ENCODE measurements at places on chromosomes 1 and 21.

DNA sequence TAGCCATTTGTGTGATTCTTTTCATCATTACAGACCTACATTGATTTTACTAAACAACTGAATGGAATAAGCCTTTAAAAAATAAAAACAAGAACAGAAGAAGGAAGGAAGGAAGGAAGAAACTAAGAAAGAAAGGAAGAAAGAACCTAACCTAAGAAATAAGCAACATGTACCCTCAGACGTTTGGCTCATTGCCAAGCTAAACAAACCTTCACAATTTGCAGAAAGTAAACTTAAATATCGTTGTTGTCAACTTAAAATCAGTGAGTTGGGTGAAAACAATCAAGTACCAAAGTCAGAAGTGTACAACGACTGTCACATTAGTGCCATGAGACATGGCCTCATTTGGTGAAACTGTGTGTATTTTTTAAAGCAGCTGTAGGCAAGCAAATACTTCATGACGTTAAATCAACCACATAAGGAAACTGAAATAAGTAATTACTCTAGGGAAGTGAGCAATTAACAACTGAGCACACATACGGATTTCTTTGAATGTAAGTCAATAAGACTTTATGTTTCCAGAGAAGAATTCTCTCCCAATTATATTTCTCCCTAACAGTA is 313.1 kb upstream of the TMPRSS15 start:
- DNase-seq, result no peak

DNA sequence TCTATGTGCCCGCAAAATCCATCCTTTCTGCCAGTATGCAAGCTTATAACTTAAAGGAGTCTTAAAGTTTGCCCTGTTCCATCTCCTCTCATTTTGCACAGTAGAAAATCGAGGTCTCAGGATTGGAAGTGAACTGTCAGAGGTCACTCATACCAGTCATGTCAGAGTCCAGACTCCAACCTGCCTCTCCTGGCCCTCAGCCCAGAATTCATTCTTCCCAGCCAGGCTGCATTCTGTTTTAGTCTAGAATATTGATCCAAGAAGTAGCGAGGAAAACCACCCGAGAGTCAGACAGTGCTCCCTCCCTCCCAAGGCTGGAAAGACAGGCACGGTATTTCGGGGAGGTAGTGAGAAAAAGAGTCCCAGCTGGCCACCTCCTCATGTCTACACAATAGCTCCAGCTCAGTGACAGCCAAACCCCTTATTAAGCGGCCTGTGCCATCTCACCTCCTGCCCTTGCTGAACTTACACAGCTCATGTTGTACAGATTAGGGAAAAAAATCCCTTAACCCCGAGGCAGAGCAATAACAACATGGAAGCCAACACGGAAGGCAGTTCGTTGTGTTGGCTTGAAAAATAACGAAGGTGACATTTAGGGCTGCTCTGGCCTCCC is 89.4 kb downstream of the OMA1 start:
- no peak for DNase-seq

- no peak for DNase-seq
Measured at GRCh38 chr1:7491109-7491817, 279.8 kb upstream of the VAMP3 start.

GRCh38 chr1:21372383-21372782 is 67.6 kb upstream of the NBPF3 start:
- DNase-seq, result no peak

DNA sequence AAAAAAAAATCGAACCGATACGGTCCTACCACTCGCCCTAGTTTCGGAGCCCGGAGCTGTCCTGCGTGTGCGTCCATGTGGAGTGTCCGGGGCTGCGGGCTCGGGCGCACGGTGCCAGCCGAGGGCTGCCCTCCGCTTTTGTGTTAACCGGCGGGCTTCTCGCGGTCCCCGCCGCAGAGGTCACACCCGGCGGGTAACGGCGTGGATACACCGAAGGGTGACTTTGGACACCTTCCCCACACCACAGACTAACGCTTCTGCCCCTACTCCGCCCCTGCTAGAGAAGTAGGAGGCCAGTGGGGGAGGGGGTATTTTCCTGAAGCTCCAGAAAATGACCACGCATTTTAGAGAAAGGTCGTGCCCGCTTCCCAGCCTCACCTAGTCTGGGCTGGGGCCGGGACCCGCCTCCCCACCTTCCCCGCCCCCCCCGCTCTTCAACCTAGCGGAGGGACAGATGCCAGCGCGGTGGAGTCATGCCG is 609 bp upstream of the ATF3 start:
- no peak for DNase-seq

DNA sequence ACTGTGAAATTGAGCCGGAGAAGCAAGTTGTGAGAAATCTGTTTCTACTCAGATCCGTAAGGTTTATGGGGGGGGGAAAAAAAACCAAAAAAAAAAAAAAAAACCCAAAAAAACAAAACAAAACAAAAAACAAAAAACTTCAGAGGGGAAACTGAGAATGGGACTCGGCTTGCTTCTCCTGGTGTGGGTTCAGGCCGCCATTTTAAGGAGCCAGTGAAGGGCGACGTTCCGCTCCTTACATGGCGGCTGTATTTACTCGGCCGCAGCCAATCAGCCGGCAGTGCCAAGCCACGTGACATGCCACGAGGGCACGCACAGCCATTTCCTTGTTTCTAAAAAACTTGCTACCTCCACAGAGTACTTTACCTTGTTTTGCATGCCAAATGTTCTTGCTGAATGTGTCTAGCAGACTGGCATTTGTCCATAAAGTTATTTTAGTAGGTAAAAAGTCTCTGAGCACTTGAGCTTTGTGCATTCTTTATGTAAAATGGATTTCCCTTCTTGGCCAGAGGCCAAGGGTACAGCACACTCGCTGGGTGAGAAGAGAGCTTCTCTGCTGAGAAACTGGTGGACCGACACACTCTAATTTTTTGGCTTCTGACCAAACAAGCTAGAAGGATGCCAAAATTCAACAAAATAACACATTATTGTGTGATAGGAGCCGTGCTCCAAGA is 101.8 kb downstream of the NFIA start:
- no peak for DNase-seq

DNA sequence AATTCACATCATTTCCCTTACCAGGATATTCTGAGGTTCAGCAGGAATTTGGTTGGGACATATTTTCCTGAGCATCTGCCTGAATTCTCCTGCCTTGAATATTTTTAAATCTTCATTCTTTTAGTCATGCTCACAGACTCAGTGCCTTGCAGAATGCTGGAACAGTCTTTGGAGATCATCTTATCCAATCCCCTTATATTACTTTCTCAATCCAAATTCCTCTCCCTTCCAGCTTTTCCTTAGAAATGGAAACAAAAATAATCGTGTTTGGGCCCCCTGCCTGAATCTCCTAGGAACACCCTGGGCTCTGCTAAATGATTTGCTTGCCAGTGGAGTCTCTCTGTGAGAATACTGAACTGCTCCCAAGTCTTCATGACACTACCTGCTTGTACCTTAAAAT is 38.4 kb downstream of the LHX8 start:
- no peak for DNase-seq

DNA sequence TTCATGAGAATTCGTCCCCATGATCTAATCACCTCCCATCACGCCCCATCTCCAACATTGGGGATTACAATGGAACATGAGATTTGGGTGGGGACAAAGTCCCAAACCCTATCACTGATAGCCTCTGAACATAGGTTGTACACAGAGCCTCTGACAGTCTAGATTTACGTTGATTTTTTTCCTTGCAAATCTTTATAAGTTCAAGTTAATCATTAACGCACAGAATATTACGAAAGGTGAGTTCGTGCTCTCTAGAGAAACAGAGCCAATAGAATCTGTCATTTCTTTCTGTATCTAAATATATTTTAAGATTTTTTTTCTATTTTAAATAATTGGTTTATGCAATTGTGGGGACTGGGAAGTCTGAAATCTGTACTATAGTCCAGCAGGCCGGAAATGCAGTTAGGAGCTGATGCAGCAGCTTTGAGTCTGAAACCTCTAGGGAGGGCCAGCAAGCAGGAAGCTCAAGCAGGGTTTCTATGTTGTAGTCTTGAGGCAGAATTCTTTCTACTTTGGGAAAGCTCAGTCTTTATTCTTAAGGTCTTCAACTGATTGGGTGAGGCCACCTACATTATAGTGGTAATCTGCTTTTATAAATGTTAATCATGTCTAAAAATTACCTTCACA is 61.0 kb downstream of the SELENOF start:
- DNase-seq, result no peak

DNA sequence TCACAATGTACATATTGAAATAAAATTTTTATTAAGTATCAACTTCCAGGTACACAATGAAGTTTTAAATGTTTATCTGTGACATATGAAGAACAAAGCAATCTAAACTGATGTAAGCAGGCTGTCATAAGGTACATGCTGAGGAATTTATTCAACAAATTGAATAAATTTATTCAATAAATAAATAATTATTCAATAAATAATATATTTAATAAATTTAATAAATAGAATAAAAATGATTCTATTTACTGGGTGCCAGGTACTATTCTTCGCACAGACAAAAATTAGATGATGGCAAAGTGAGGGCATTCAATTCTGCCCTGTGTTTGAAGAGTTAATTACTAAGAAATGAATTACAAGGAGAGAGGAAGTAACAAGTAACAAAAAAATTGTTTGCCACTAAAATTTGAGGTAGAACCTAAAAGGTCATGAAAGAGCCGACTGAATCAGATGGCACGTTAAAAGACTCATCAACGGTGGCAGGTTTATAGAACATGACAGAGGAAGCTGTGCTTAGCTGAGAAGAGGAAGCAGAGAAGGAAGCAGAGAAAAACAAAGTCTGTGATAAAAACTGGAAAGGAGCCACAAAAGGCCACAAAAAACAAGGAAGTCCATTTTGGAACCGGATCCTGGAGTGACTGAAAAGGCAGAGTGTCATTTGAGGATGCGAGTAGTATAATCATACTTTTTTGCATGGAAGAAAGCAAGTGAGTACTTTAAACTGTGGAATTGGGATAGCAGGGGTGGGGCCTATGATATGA is 2.2 kb upstream of the USP24 start:
- DNase-seq, result no peak

GRCh38 chr1:34013958-34014737 is 150.3 kb downstream of the HMGB4 start:
- DNase-seq, result no peak

DNA sequence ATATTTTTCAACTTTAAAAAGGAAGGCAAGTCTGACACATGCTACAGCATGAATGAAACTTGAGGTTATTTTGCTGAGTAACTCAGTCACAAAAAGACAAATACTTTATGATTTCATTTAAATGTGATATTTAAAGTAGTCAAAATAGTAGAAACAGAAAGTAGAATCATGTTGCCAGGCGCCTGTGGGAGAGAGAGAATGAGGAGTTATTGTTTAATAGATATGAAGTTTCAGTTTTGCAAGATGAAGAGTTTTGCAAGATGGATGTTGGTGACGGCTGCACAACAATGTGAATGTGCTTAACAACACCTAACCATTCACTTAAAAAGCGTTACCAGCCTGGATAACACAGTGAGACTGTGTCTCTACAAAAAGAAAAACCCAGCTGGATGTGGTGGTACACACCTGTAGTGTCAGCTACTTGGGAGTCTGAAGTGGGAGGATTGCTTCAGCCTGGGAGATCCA is 20.7 kb upstream of the ATP1A1 start:
- DNase-seq, result no peak

DNA sequence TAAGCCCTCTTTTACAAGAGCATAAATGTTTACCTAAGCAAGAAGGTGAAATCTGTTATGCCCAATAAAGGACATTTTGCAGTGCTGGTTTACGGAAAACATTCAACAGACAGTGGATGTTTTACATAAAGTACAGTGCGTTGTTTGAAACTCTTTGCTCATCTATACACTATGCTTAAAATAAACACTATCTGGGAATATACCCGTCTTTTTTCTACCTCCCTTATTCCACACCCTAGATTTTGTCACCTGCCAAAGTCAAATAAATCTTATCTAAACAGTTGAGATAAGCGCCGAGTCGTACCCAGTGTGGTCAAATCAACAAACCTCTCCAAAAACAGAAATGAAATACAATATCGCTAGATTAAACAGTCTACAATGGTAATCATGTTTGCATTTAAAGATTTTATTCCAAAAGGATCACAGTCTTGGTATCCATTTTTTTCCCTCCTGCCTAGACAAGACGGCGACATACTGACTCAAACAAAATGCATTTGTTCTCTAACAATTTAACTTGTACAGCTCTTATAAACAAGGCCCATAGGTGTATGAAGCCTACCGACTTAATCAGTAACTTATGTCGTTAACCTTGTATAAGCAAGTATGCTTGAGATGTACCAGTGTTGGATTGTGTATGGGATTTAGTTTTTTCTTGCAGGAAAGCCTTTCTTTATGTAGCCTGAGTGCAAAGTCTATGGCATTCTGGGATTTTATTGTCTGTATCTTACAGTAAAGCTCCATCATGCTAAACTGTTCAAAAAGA is 189.1 kb downstream of the FMN2 start:
- no peak for DNase-seq

DNA sequence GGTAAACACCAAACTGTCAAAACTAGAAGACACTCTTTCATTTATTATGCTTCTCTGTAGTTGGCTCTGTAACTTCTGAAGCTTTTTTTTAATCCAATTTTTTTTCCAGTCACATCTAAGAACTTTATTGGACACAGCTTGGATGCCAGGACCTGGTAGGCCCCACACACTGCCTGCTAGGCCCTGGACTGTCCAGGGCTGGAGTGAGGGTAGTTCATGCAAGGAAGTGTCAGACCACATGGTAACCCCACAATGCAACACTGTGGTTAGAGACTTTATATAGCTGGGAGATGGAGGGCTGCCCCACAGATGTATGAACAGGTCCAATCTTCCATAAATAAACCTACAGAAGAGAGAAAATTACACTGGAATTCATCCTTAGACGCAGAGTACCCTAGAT is 7.1 kb downstream of the SLC2A1 start:
- no peak for DNase-seq

DNA sequence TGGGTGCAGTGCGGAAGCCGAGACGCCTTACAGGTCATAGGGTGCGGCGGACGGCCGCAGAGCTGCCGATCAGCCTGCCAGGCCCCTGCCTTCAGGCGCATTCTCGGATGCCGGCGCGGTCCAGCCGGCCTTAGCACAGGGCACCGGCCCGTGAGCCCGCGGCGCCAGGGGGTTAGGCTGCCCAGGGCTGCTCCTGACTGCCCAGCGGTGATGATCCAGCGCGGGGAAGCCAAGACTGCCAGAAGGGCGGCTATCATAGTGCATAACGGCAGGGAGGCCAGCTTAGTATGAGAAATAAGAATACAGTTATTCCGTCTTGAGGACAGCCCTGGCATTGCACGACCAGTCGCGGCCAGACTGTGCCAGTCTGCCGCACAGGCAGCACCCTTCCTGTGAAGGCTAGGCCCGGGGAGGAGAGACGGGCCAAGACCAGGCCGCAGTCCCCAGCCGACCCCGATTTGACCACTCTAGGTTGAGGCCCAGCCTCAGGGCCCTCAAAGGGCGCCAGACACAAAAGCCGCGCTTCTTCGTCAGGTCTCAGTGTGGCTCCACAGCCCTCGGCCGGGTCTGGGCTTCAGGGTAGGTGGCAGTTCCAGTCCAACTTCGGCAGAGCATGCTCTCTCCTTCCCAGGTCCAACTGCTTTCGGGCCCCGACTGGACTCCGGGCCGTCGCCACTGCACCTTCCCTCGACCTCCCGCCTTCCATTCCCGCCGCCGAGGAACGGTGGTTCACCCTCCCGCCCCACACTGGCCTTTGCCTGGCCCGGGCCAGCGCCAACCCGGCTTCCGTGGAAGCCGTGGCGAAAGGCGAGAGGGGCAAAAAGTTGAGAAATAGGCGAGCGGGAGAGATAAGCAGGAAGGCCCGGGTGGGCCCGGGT is 829 bp downstream of the ALX3 start:
- no peak for DNase-seq

- no peak for DNase-seq
Measured at GRCh38 chr1:41512701-41513382, 28.4 kb upstream of the EDN2 start.

GRCh38 chr1:3465091-3465934 is 10.8 kb downstream of the ARHGEF16 start:
- no peak for DNase-seq

GRCh38 chr21:43644609-43645008 is 14.7 kb downstream of the HSF2BP start:
- DNase-seq, result no peak

All from activated CD4-positive, alpha-beta T cell treated with anti-CD3 and anti-CD28 coated beads, Interleukin-2, amount 50 U/mL, for 1 hour (primary cell).